HCT116 (cell line): ENCODE measurements at places on chromosomes 5 and 9. TPM values are rescaled to one million over a fixed set of nuclear protein-coding genes. Genes with fewer than 3 reads are reported as not detected.

The TMEM250 gene
- 37.5 TPM for total RNA-seq

The TLX3 gene
- 4.6 TPM for total RNA-seq

GRCh38 chr9:129550199-129550839, 70.6 kb downstream of the C9orf50 start:
- no peak for DNase-seq

- DNase-seq: no peak
Observed at GRCh38 chr9:105198865-105199264, 45.6 kb upstream of the SLC44A1 start.

GRCh38 chr5:142056816-142057696, 44.2 kb upstream of the GNPDA1 start:
- DNase-seq: no peak

GRCh38 chr5:95595289-95595931, 24.5 kb upstream of the GPR150 start:
- no peak for DNase-seq

The MRPL50 gene
- total RNA-seq: 14.6 TPM

The PCDHB4 gene
- total RNA-seq: not detected

GRCh38 chr9:118306801-118307200, 602.6 kb downstream of the TLR4 start:
- DNase-seq: no peak

DNA sequence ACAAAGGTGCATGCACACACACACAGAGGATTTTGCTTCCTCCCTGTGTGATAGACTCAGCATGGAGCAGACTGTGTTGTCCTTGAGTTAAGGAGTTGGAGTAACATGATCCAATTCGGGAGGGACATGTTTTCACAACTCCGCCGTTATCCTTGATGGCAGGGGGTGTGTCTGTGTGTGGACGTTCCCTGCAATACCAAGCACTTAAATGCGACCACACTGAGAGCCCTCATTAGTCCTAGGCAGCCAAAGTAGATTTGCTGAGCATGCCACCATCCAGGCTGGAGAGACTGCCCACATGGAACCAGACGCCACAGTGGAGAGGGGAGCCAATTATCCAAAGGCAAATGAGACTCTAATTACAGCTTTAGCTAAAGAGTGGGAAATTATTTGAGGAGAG, 140.1 kb downstream of the DOCK2 start:
- DNase-seq: no peak

DNA sequence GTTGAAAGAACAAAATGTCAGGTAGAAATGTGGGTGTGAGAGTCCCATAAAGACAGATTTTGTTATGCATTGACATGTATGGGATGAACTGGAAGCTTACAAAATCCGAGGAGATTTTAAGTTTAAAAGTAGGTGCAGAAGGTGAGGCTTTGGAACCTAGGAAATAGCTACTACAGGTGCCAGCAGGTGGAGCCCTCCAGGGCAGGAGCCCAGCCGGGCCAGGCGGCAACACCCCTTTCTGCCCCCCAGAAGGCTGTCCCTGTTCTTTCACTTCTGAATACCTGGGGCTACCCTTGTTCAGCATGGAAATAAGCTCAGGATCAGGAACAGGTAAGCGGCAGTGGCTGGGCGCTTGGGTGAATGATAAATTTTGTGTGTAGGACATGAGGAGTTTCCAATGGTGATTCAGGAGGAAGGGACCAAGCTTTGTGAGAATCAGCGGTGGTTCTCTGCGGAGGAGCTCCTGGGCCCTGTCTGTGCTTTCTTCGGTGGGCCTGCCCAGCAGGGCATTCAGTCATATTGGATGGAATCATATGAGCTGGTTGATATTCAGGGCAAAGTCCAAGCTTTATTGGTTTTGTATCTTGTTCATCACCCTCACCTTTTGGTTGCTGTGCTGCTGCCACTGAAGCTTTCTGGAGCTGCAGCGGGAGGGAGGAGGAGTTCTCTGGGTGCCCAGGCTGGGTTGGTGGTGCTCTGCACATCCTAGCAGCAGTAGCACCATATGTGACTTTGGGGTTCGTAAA, 12.3 kb downstream of the PCBD2 start:
- DNase-seq: no peak

DNA sequence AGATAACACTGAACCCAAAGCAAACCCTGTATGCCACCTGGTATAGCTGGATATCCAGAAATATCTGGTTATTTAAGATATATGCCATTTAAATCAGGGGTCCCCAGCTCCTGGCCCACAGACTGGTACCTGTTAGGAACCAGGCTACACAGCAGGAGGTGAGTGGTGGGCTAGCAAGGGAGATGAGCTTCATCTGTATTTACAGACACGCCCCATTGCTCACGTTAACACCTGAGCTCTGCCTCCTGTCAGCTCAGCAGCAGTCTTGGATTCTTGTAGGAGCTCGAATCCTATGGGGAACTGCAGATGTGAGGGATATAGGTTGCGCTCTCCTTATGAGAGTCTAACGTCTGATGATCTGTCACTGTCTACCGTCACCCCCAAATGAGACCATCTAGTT, 646.6 kb downstream of the TLE4 start:
- no peak for DNase-seq

GRCh38 chr5:8831854-8832253, 714.0 kb downstream of the SEMA5A start:
- DNase-seq: no peak

The MTAP gene
- total RNA-seq: 326 TPM

The CD72 gene
- total RNA-seq: 1.6 TPM

GRCh38 chr5:172807766-172808311, 26.2 kb upstream of the ERGIC1 start:
- DNase-seq: no peak

The UNC13B gene
- 17.6 TPM for total RNA-seq

DNA sequence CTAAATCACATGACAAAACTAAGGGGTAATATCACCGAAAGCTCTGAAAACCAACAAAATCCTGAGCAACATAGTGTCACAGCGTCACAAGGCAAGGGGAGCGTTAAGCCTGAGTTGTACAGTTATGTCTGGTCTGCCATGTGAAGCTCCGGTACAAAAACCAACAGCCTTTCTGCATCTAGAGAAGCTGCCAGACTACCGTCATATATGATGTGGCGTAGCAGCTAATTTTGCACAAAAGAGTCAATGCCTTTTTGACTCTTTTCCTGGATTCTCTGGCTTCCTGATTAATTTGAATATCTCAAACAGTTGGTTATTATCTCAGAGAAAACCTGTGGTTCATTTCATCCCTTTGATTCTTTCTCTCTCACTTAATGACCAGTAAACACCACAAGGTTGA, 16.0 kb upstream of the ATP10B start:
- DNase-seq: no peak

The SLC6A3 gene
- total RNA-seq: not detected

GRCh38 chr9:36006549-36007315, 30.0 kb upstream of the RECK start:
- no peak for DNase-seq
